Skin of body (tissue), 3 donors: ENCODE measurements at places on chromosomes 1 and 21.

GRCh38 chr21:14057313-14057712, 153.4 kb downstream of the LIPI start:
- no peak for DNase-seq

- DNase-seq, result no peak
These were observed 3.0 kb downstream of the GNG12 start for GRCh38 chr1:67830226-67830625.

DNA sequence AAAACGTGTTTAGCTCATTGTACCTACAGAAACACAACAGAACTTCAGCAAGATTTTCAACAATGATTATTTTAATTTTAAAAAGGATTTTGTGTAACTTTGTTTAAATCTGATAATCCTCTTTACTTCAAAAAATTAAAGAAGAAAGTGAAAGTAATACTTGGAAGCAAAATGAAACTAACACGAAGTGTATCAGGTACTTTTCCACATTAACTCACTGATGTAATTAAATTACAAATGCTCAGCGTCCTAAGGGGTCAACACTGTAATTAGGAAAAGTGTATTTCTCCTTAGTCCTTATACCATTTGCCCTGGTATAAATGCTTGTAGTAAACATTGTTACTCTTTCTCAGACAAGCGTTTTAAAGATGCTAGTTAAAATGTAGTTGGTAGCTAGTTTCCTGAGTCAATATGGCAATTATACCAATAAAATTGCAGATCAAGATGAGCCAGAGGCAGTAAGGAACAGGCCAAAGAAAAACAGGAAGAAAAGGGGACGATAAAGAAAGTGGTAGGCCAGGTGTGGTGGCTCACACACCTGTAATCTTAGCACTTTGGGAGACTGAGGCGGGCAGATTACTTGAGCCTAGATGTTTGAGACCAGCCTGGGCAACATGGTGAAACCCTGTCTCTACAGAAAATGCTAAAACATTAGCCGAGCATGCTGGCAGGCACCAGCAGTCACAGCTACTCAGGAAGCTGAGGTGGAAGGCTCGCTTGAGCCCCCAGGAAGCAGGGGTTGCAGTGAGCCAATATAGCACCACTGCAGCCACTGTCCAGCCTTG, 553.0 kb downstream of the SMYD3 start:
- no peak for DNase-seq

GRCh38 chr1:53430779-53431178, 28.4 kb upstream of the DMRTB1 start:
- no peak for DNase-seq

DNA sequence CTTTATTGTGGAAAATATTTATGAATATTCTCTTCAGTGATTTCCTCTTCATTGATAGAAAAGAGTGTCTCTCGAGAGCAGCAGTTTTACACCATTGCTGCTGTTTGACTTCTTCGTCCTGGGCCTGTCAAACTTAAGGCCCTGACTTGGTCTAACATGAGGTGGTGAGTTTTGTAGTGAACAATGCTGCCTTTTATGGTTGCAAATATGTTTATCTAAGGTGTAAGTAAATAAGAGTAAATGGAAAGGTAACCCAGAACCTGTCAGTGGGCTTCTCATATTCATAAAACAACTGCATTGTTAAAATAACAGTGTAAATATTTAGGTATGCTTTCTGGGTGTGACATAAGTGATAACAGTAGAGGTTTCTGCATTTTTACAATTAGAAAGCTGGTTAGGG, 62.8 kb upstream of the SCCPDH start:
- no peak for DNase-seq

- no peak for DNase-seq
These were observed 78.0 kb downstream of the OBSCN start for GRCh38 chr1:228285661-228286504.

DNA sequence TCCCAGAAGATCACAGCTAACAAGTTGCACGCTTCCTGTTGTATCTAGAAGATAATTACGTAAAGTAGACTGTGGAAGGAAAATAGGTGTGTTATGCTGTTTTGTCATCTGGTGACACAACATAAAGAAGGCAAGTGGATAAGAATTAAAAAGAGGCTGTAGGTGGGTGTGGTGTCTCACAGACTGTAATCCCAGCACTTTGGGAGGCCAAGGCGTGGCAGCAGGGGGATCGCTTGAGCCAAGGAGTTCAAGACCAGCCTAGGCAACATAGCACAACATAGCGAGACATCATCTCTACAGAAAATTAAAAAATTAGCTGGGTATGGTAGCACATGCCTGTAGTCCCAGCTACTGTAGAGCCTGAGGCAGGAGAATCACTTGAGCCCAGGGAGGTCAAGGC, 17.9 kb upstream of the ZNF281 start:
- no peak for DNase-seq

GRCh38 chr1:3471356-3472087, 17.1 kb downstream of the ARHGEF16 start:
- DNase-seq, result peak; percentile 20

DNA sequence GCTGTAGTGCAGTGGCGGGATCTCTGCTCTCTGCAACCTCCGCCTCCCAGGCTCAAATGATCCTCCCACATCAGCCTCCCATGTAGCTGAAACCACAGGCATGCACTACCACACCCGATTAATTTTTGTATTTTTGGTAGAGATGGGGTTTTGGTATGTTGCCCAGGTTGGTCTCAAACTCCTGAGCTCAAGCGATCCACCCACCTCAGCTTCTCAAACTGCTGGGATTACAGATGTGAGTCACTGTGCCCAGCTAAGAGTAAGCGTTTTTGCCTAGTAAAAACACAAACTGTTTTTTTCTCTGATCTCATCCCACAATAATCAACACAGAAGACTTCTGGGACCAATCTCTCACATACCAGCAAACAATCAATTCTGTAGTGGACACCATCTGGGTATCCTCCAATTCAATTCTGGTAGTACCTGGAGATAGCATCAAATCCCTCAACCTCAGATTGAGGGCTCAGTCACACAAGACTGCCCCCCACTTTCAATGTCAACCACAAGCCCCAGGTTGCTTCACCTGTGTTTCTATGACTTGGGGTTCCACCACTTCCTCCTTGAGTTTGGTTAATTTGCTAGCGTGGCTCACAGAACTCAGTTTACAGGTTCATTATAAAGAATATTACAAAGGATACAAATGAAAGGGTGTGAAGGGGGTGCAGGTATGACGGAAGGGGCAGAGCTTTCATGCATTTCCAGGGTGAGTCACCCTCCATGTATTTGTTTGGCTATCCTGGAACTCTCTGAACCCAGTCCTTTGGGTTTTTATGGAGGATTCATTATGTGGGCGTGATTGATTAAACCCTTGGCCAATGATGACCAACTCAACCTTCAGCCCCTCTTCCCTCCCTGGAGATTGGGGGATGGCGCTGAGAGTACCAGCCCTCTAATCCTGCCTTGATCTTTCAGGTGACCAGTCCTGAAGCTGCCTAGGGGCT, 40.0 kb upstream of the RHOU start:
- DNase-seq, result no peak

DNA sequence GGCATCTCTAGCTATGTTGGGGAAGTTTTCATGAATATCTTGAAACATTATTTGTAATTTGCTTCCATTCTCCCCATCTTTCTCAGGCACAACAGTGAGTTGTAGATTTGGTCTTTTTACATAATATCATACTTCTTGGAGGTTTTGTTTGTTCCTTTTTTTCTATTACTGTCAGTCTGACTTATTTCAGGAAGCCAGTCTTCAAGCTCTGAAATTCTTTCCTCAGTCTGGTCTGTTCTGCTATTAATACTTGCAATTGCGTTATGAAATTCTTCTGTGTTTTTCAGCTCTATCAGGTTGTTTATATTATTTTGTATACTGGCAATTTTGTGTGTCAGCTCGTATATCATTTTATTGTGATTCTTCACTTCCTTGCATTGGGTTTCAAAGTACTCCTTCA, 424.6 kb upstream of the PTBP2 start:
- no peak for DNase-seq

GRCh38 chr1:85580872-85581801, 576 bp downstream of the CCN1 start:
- peak; percentile 95 for DNase-seq

GRCh38 chr1:3247521-3248121, 178.6 kb downstream of the PRDM16 start:
- DNase-seq, result no peak

- DNase-seq, result no peak
These were observed 328 bp downstream of the MYCL start for GRCh38 chr1:39901464-39901713.

GRCh38 chr1:220808345-220809186, 21.9 kb downstream of the MTARC1 start:
- no peak for DNase-seq

GRCh38 chr1:232225336-232226131, 404.4 kb downstream of the SIPA1L2 start:
- no peak for DNase-seq

GRCh38 chr1:46152016-46152415, 19.6 kb upstream of the PIK3R3 start:
- no peak for DNase-seq

GRCh38 chr1:74513411-74514300, 1.2 kb upstream of the LRRC53 start:
- peak; percentile 3 for DNase-seq

GRCh38 chr1:30751830-30752650, 5.5 kb downstream of the LAPTM5 start:
- no peak for DNase-seq

DNA sequence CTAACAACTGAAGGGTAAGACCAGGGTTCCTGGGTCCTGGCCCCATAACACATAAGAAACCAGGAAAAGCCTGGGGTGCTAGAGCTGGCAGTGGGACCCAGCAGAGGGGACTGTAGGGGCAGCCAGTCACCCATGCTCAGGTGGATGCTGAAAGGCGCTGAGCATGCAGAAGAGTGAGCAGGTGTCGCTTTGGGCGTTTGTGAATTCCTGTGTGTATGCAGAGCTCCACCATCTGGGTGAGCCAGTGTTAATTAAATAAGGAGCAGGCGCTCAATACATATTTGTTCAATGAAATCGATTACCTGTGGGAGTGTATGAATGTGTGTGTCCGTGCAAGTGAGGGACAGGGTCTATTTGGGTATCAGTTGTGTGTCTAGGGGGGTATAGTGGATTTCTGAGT, 499 bp downstream of the C1QA start:
- no peak for DNase-seq

DNA sequence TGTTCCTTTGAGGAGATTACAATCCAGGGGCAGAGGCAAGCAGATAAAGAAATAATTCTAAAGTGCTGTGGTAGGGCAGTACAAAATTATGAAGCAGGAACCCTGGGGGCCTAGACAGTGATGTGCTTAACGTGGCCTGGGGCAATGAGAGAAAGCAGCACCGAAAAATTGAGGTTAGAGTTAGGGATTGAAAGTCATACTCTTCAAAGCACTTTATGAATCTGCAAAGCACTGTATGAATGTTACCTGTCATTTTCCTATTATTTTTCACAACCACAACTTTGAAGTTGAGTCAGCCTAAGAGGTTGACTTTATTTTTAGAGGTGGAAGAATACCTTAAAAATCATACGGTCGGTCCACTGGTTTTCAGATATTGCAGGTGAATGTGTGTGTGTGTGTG, 183.4 kb upstream of the NFIA start:
- DNase-seq, result no peak

GRCh38 chr1:197319631-197320030, 51.6 kb downstream of the CRB1 start:
- DNase-seq, result no peak

DNA sequence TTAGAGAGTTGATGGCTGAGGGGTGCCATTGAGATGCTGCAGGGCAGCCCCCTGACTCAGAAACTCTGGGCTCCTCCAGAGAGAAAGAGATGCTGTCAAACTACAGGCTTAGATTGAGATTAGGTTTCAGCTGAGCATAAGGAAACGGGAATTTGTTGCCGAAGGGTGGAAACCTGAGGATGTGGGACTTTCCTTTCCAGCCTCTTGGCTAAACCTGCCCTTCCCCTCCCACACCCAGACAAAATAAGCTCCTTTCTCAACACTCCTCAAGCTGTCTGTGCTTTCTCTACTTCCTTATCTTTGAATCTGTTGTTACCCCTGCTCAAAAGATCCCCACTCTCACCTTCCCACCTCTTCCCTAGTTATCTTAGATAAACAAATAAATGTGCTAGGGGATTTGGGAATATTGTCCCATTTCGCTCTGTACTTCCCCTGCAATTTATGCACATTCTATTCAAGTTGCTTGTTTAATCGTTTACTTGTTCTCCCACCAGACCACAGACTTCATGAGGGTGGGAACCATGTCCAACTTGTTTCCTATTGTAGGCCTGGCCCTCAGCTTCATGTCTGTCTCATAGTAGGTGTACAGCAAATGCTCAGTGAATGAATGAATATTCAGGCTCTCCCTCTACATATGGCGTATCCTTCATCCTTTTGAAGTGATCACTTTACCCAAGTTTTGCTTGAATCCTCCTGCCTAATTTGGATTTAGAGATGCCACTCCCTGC, 30.6 kb upstream of the MARK1 start:
- DNase-seq, result no peak

DNA sequence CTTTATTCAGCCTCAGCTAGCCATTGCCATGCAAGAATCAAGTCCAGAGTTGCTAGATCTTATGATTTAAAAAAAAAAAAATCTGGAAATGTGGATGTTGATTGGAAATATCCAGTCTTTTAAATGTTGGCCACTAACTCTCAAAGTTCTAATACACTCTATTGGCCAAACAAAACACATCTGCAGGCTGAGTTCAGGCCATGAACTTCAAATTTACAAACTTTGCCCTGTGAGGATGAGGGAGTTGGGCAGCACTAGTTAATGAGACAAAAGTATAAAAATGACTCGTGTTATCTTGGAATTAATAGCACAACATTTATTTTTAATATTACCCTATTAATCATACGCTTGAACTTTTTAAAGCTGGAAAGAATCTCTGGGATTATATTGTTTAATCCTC, 432.3 kb downstream of the PLPP3 start:
- no peak for DNase-seq

GRCh38 chr21:45818904-45819285, 162.7 kb upstream of the COL6A1 start:
- DNase-seq, result no peak
